Activated T-cell treated with anti-CD3 and anti-CD28 coated beads, Interleukin-2, amount 50 U/mL, for 48 hours (primary cell): ENCODE measurements at places on chromosomes 12 and 14.

DNA sequence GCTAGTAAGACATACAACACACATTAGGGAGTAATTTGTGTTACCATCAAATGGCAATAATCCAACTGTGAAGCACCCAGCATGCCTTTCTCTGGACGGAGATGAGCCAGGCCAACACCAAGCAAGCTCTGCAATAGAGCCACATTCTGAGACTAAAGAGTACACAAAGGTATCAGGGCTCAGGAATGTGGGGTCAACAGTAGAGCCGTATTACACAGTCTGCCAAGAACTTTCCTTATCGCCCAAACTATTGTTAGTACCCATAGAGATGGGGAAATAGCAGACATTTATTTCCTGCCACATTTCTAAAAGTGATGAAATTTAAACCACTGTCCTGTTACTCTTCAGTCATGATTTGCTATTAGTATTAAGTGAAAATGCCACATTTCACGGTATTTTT is 113.7 kb downstream of the BMP4 start:
- no peak for DNase-seq

DNA sequence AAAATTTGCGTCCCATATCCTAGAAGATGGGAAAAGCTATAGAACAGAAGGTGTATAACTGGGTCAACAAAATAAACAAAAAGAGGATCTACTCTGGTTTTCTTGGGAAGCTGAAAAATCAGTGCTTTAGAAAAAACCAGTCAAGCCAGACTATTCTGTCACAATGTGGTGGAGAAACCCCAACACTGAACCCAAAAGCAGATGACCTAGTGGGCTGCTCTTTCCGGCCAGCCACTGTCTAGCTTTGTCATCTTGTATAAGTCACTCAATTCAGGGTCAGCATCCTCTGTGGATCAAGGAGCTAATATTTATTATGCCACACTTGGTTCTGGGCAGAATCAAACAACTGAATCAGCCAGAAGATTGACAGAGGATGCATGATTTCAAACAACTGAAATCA is 26.6 kb upstream of the TMCC3 start:
- DNase-seq, result no peak

- no peak for DNase-seq
These were observed 465.4 kb upstream of the MDGA2 start for GRCh38 chr14:48140804-48141203.

DNA sequence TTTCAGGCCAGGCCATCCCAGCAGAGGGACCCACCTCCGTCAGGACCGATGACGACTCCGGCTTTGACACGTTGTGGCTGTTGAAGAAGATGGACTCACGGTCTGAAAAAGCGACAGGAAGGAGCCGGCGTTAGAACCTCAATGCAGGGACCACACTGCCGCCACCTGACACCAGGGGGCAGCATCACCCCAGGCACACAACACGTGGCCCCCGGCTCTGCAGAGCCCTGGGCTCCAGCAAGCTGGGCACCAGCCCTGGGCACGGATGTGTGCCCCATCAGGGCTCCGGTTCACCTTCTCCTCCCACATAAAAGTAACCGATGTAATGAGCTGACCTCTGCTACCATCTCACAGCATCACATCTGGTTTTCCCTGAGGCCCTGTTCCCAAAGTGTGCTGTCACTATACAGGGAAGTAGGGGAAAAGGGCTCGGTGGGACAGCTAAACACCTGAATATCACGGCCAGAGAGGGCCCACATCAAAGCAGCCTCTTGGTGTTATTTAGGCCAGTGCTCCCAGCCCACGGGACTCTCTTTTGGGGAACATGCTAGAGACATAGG is 29.0 kb downstream of the CHGA start:
- DNase-seq, result peak; percentile 88

DNA sequence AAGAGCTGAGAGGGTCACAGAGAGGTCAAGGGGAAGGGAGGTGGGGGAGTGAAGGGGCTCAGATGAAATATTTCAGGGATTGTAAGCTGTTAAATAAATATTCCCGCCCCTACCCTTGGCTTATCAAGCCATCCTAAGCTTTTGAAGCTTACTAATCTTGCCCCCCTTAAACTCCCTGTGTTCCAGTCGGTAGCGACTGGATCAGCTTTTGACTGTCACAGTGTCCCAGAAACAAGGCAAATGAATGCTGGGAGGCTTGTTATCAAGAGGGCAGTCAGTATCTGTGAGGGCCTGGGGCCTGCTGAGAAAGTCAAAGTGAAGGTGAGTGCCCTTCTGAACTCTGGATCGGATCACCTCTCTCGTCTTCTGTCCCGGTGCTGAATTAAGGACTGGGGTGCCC is 128.1 kb downstream of the DACT1 start:
- DNase-seq, result no peak

- peak; percentile 55 for DNase-seq
These were observed 946 bp downstream of the RNU4-2 start for GRCh38 chr12:120290609-120291305.

GRCh38 chr12:4301932-4302501 is 19.0 kb upstream of the TIGAR start:
- DNase-seq, result no peak

DNA sequence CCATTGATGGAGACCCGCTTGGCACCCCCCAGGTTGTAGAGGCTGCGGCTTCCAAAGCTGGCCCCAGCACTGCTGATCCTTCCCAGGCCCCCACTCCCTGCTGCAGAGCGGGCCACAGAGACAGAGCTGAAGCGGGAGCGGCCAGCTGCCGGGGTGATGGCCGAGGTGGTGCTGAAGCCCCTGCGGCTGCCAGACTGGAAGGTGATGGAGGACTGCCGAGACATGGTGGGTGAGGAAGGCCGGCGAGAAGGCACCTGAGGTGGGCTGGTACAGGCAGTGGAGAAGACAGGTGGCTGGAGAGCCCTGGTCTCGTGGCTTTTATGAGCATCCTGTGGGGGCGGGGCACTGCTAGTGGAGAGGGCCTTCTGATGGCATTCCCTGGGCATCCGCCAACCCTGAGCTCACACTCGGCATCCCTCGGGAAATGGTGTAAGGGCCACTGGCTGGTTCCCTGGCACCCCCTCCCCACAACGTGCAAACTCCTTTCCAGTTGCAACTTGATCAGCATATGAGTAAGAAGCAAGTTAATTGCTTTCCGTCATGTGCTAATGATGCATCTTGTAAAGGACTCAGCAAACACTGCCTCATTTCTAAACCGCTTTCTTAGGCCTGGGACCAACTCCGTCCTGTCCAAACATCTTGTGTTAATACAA is at the start of gene KRT75:
Gene KRT75 (minus strand): TSS at position 291 of the 653 bp plus-strand sequence. CDS start 67 bp downstream, at position 224.
- no peak for DNase-seq

DNA sequence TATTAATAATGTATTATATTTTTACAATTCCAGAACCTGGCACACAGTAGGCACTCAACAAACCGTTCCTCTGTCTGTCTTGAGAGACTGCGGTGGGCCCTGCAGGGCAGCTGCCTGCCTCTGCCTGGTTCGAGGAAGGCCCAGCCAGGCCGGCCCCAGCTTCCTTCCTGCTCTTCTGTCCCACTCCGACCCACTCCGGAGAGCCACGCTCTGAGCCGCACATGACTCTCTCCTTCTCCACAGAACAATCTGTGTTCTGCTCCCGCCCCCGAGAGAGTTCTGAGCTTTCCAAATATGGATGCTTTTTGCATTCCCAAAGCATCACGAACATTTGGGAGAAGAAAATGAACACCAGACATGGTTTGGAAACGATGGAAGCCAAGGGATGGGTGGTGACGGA is 57.3 kb downstream of the TTC7B start:
- no peak for DNase-seq

GRCh38 chr14:67833403-67833802 is 13.8 kb downstream of the RAD51B start:
- DNase-seq, result no peak

DNA sequence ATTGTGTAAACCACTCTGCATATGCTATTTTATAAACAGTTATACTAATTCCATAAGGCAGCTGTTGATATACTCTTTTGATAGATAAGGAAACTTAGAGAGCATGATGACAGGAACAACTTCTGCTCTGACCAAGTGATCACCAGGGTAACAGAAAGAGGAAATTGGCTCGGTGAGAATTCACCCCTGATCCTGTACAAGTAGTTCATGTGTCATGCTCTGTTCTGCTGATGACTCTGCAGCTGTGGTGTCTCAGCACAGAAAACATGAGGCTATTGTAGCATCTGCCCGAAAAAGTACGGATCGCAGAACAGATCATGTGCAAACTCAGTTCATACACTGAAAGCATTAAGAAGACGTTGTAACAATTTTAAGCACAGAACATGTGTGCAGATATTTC is 345.0 kb downstream of the LRIG3 start:
- DNase-seq, result no peak

GRCh38 chr14:79225815-79226214 is 985.5 kb downstream of the DIO2 start:
- no peak for DNase-seq

GRCh38 chr12:59587710-59588109 is 8.1 kb upstream of the SLC16A7 start:
- no peak for DNase-seq

GRCh38 chr14:106622200-106622745 is 1095.9 kb downstream of the TMEM121 start:
- peak; percentile 42 for DNase-seq

GRCh38 chr14:103109535-103110441 is 13.5 kb upstream of the TNFAIP2 start:
- no peak for DNase-seq

DNA sequence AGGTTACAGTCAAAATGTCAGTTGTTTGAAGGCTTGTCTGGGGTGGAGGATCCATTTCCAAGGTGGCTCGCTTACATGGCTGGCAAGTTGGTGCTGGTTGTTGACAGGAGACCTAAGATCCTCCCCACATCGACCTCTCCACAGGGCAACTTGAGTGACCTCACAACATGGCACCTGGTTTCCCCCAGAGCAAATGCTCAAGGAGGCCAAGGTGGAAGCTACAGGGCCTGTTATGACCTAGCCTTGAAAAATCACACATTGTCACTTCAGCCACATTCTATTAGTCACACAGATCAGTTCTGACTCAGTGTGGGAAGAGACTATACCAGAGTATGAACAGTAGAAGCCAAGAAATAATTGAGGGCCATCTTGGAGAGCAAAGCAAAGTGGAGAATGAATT is 11.3 kb upstream of the GNG2 start:
- peak; percentile 73 for DNase-seq
